ENCODE measurements at places on chromosomes 5 and 9. TPM values are rescaled to one million over a fixed set of nuclear protein-coding genes. Genes with fewer than 3 reads are reported as not detected.

PCDHB11 gene
- total RNA-seq: 10.6 TPM

DNA sequence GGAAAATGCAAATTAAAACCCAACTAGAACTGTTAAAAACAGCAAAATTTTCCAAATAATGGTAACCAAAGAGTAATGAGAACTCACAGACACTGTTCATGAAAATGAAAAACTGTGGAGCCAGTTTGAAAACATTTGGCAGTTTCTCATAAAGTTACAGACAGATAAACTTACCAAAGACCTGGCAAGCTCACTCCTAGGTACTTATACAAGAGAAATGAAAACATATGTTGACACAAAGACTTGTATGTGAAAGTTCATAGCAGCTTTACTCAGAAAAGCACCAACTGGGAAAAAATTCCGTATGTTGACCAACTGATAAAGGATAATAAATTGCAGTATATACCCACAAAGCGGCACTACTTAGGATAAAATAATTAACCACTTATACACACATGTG, 10.3 kb downstream of the ZNF782 start:
- DNase-seq: no peak
- H3K36me3 ChIP-seq: peaks cover 13% of the 10 kb centered on the region
- H3K4me1 ChIP-seq: no peaks in the 10 kb centered on the region
- no peaks in the 10 kb centered on the region for H3K27me3 ChIP-seq
- H3K4me3 ChIP-seq: no peak overlapping the region

GRCh38 chr5:147565524-147565923, 55.7 kb upstream of the DPYSL3 start:
- H3K4me3 ChIP-seq: no peak overlapping the region
- H3K36me3 ChIP-seq: no peaks in the 10 kb centered on the region
- no peak overlapping the region for H3K27ac ChIP-seq
- no peaks in the 10 kb centered on the region for H3K27me3 ChIP-seq
- H3K4me1 ChIP-seq: no peaks in the 10 kb centered on the region
- no peak for DNase-seq

AGXT2 gene
- total RNA-seq: not detected

- no peaks in the 10 kb centered on the region for H3K27me3 ChIP-seq
Measured at GRCh38 chr9:10146517-10147331, 466.1 kb downstream of the PTPRD start.

- no peak overlapping the region for H3K4me3 ChIP-seq
- no peaks in the 10 kb centered on the region for H3K36me3 ChIP-seq
- no peaks in the 10 kb centered on the region for H3K4me1 ChIP-seq
- DNase-seq: no peak
Measured at GRCh38 chr5:139954462-139954861, 88.6 kb downstream of the NRG2 start.

RNF224 gene
- 0.39 TPM for total RNA-seq

MAPK9 gene
- 47.4 TPM for total RNA-seq

DNA sequence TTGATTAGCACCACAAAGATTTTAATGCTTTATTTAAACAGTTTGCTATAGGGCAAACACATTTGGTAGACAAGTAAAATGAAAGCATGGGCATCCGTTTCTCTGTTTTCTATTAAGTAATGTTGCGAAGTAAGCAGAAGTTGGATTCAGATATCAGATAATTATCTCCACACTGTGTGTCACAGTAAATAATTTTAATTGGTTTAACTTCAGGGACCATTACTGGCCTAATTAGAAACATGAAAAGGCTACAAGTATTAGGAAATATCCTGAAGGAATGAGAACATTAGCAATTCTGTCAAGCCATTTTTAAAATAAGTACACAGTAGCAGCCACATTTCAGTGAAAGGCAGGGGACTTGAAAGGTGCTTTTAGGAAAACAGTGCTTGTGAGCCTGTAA, 975.4 kb downstream of the NR2F1-AS1 start:
- H3K4me1 ChIP-seq: no peaks in the 10 kb centered on the region
- DNase-seq: no peak
- no peaks in the 10 kb centered on the region for H3K36me3 ChIP-seq
- no peak overlapping the region for H3K27ac ChIP-seq

DNA sequence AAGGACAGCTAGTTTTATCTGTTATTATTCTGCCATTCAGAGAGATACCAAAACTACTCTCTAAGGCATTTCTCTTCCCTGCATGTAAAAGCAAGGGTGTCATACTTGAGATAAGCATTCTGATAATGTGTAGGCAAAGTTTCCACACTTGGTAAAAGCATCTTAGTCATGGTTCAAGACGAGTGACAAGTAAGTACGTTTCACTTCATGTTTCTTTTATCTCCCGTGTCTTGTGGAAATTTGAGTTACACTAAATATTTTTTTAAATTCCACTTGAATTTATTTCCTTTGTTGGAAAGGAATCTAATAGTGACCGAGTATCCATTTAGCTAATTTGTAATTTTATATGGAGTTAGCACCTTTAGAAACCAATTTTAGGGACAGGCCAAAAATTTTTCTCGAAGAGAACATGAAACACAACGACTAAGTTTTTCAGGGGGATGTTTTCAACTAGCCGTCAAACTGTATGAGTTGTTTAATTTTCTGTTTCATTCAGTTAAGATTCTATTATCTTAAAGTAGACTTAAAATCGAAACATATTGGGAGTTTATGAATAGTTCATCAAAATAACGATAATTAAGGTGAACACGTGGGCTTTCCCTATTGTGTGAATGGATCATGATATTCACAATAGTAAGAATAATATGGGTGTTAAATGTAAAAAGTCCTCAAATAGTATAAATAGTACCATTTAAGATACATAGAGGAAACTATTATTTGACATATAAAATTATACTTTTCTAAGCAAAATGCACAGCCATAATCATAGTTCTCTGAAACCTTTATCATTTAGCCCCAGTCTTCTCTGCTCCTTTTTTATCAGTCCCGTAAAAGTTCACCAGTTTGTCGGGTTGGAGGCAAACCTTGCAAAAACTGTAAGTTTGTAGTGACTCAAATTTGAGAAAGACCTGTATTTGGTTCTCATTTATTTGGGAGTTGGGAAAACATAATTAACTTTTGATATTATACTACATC, 1.6 kb downstream of the RFESD start:
- H3K4me3 ChIP-seq: no peak overlapping the region
- H3K4me1 ChIP-seq: no peaks in the 10 kb centered on the region
- H3K36me3 ChIP-seq: no peaks in the 10 kb centered on the region
- no peak overlapping the region for H3K27ac ChIP-seq

DNA sequence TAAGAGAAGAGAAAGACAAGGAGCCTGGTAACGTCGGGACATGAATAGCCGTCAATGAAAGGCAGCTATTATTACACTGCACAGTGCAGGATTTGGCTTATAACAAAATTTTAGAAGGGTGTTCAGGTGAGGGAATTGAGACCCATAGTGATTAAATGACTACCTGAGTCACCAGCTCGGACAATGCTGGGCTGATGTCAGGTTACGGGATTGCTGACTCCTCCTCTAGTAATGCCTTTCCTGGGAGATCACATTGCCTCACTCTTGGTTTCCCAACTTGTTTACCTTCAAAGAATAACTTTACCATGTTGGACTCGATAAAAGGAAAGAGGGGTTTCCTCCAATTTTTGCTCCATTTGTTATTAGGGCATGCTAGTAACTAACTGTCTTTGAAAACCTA, 132.6 kb downstream of the GHR start:
- H3K27me3 ChIP-seq: no peaks in the 10 kb centered on the region
- no peak overlapping the region for H3K27ac ChIP-seq
- H3K4me3 ChIP-seq: no peak overlapping the region
- no peak for DNase-seq
- H3K36me3 ChIP-seq: no peaks in the 10 kb centered on the region

DNA sequence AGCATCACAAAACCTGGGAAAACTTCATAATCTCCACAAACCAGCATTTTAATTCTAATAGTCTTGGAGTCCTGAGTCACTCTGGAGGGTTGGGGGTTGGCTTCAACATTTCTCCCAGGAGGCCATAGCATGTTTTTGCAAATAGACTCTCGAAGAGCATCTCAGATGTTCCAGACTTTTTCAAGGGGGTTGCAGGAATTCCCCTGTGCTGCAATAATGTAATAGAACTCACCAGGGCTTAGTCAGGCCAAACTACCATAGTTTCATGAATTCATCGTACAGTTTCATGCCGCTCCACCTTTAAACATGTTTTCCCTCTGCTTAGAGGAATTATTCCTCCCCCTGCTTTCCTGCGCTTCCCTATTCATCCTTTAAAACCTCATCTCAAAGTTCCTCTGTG, 499.5 kb upstream of the KLF4 start:
- no peak overlapping the region for H3K27ac ChIP-seq
- no peak overlapping the region for H3K4me3 ChIP-seq
- no peak for DNase-seq
- H3K4me1 ChIP-seq: no peaks in the 10 kb centered on the region

AJM1 gene
- total RNA-seq: 15.3 TPM

SH3GL2 gene
- total RNA-seq: 8.1 TPM

PLAC8L1 gene
- 2.2 TPM for total RNA-seq

HAVCR2 gene
- not detected for total RNA-seq

GRCh38 chr9:36817160-36817834, 216.8 kb downstream of the PAX5 start:
- DNase-seq: no peak
- no peak overlapping the region for H3K27ac ChIP-seq
- peaks cover 16% of the 10 kb centered on the region for H3K27me3 ChIP-seq
- H3K36me3 ChIP-seq: no peaks in the 10 kb centered on the region
- H3K4me3 ChIP-seq: peak overlapping the region; percentile 49

GRCh38 chr5:52743970-52744369, 43.7 kb upstream of the ITGA1 start:
- DNase-seq: no peak
- no peaks in the 10 kb centered on the region for H3K36me3 ChIP-seq
- no peaks in the 10 kb centered on the region for H3K4me1 ChIP-seq

VLDLR gene
- 28.8 TPM for total RNA-seq

DNA sequence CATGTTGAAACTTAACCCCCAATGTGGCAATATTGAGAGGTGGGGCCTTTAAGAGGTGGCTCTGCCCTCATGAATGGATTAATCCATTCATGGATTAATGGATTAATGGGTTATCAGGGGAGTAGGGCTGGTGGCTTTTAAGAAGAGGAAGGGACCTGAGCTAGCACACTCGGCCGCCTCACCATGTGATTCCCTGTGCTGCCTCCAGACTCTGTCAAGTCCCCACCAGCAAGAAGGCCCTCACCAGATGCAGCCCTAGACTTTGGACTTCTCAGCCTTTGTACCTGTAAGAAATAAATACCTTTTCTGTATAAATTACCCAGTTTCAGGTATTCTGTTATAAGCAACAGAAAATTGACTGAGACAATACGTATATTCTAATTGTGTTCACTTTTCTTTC, 272.2 kb upstream of the DMRT1 start:
- DNase-seq: no peak
- H3K27ac ChIP-seq: no peak overlapping the region
- peaks cover 6% of the 10 kb centered on the region for H3K4me1 ChIP-seq
- H3K27me3 ChIP-seq: peaks cover 6% of the 10 kb centered on the region

- no peaks in the 10 kb centered on the region for H3K36me3 ChIP-seq
- H3K4me1 ChIP-seq: peaks cover 6% of the 10 kb centered on the region
- no peak for DNase-seq
- no peak overlapping the region for H3K27ac ChIP-seq
- H3K27me3 ChIP-seq: no peaks in the 10 kb centered on the region
Measured at GRCh38 chr9:13755551-13755950, 476.1 kb upstream of the MPDZ start.

KCNIP1 gene
- total RNA-seq: 0.47 TPM

DNAI1 gene
- total RNA-seq: 1.2 TPM

EGFLAM gene
- total RNA-seq: 13.2 TPM

GRCh38 chr5:57598756-57599155, 116.1 kb upstream of the ACTBL2 start:
- H3K36me3 ChIP-seq: no peaks in the 10 kb centered on the region
- DNase-seq: no peak
- H3K4me3 ChIP-seq: no peak overlapping the region
- no peak overlapping the region for H3K27ac ChIP-seq

GRCh38 chr9:20356403-20357036, 265.8 kb downstream of the MLLT3 start:
- peaks cover 20% of the 10 kb centered on the region for H3K4me1 ChIP-seq
- no peaks in the 10 kb centered on the region for H3K36me3 ChIP-seq
- H3K4me3 ChIP-seq: peak overlapping the region; percentile 18
- DNase-seq: peak; percentile 60
- no peaks in the 10 kb centered on the region for H3K27me3 ChIP-seq

PCDHB8 gene
- 19.8 TPM for total RNA-seq

GFI1B gene
- total RNA-seq: not detected

GRCh38 chr9:114757984-114758383, 47.9 kb downstream of the TNFSF15 start:
- H3K27ac ChIP-seq: no peak overlapping the region
- DNase-seq: no peak
- H3K27me3 ChIP-seq: no peaks in the 10 kb centered on the region
- H3K36me3 ChIP-seq: no peaks in the 10 kb centered on the region

NACC2 gene
- 3.9 TPM for total RNA-seq

- no peaks in the 10 kb centered on the region for H3K27me3 ChIP-seq
- H3K4me1 ChIP-seq: no peaks in the 10 kb centered on the region
- no peaks in the 10 kb centered on the region for H3K36me3 ChIP-seq
- H3K27ac ChIP-seq: no peak overlapping the region
Measured at GRCh38 chr5:89662499-89662898, 747.1 kb downstream of the CETN3 start.

- no peak overlapping the region for H3K4me3 ChIP-seq
- peaks cover 8% of the 10 kb centered on the region for H3K27me3 ChIP-seq
- peaks cover 3% of the 10 kb centered on the region for H3K4me1 ChIP-seq
- peaks cover 12% of the 10 kb centered on the region for H3K36me3 ChIP-seq
- H3K27ac ChIP-seq: no peak overlapping the region
Measured at GRCh38 chr5:1324719-1325190, 20.1 kb downstream of the CLPTM1L start.

PCDHAC1 gene
- total RNA-seq: 25.2 TPM

DNA sequence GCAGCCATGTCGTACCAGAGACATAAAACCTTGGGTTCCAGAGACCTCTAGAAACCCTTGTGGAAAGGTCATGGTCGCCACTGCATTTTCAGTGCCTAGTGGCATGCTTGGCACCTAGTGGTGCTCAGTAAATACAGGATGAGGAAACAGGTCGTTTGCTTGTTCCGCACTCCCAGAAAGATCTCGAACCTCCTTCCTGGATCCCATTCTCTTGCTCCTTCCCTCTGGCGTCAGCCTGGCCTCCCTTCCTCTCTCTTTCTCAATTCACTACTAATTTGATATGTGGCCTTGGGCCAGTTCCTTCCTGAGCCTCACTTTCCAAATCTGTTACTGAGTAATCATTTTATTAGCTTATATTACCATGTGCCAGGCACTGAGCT, 4.4 kb downstream of the NDST1 start:
- H3K4me1 ChIP-seq: peaks cover 57% of the 10 kb centered on the region
- no peaks in the 10 kb centered on the region for H3K36me3 ChIP-seq
- no peak for DNase-seq
- H3K27me3 ChIP-seq: peaks cover 4% of the 10 kb centered on the region
- no peak overlapping the region for H3K27ac ChIP-seq

DNA sequence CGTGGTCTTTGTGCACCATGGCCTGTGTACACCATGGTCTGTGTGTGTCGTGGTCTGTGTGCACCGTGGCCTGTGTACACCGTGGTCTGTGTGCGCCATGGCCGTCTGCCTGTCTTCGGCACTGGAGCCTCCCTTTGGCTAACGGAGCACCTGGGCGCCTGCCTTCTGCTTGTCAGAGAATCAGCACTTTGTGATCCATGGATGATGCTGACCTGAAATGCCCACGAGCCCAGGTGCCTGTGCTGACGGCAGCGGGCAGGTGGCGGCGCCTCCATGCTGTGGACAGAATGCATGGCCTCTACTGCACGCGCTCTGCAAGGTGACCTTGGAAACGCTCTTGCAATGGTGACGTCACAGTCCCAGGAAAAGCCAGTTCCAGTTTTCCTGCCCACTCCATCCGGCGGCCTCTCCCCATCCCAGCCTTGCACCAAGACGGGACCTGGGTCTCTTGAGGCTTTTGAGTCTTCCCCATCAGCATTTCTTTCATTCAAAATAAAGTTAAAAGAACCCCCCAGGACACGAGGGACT, 14.6 kb downstream of the LCN9 start:
- H3K4me1 ChIP-seq: no peaks in the 10 kb centered on the region
- H3K27ac ChIP-seq: no peak overlapping the region
- no peak for DNase-seq

HRCT1 gene
- total RNA-seq: not detected

FOXD1 gene
- 2.8 TPM for total RNA-seq

All from glutamatergic neuron (in vitro differentiated cells).